ENCODE measurements at places on chromosomes 6 and 20. TPM values are rescaled to one million over a fixed set of nuclear protein-coding genes. Genes with fewer than 3 reads are reported as not detected.

The AGPAT4 gene
- total RNA-seq, result 27.9 TPM

The CAPN11 gene
- total RNA-seq, result not detected

The SIM1 gene
- not detected for total RNA-seq

DNA sequence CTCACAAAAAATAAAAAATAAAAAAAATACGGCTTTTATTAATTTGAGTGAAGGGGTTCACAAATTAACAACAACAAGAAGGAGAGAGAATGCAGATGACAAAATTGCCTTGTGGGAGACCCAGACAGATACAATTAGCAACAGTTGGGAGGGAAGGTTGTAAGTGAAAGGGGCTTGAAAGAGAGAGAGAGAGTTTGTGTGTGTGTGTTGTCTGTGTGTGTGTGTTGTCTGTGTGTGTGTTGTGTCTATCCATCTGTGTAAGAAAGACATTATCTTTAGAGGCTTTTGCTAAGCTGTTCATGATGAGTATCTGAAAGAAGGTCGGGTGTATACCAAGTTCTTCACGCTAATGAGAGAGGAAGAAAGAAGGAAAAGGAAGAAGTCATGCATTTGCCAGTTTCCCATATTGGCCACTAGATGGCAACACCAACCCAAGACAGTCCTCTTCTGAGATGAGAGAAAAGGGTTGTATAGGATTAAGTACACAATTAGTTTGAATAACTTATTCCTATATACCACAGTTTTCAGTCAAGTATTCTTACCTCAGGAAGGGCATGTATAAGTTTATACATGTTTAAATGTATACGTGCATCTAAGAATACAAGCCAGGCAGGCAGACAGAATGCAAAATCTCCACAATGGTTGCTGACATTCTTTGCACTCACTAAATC is 63.7 kb upstream of the CD2AP start:
- peaks cover 7% of the 10 kb centered on the region for H3K4me1 ChIP-seq
- peak; percentile 44 for DNase-seq

DNA sequence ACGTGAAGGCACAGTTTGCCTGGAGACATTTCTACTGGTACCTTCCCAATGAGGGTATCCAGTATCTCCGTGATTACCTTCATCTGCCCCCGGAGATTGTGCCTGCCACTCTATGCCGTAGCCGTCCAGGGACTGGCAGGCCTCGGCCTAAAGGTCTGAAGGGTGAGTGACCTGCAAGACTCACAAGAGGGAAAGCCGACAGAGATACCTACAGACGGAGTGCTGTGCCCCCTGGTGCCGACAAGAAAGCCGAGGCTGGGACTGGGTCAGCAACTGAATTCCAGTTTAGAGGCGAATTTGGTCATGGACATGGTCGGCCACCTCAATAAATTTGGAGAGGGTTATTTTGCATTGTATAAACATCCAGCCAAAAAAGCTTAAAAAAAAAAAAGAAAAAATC is 420.3 kb upstream of the FLRT3 start:
- no peaks in the 10 kb centered on the region for H3K36me3 ChIP-seq
- H3K4me1 ChIP-seq, result no peaks in the 10 kb centered on the region

GRCh38 chr6:125797886-125798444 is 7.2 kb downstream of the NCOA7 start:
- H3K4me3 ChIP-seq, result no peak overlapping the region
- no peak for DNase-seq
- H3K27ac ChIP-seq, result no peak overlapping the region
- H3K27me3 ChIP-seq, result no peaks in the 10 kb centered on the region
- no peaks in the 10 kb centered on the region for H3K36me3 ChIP-seq

GRCh38 chr6:134752445-134752844 is 197.5 kb downstream of the ALDH8A1 start:
- no peak for DNase-seq
- H3K4me1 ChIP-seq, result no peaks in the 10 kb centered on the region
- no peaks in the 10 kb centered on the region for H3K27me3 ChIP-seq
- H3K36me3 ChIP-seq, result no peaks in the 10 kb centered on the region
- no peak overlapping the region for H3K27ac ChIP-seq

DNA sequence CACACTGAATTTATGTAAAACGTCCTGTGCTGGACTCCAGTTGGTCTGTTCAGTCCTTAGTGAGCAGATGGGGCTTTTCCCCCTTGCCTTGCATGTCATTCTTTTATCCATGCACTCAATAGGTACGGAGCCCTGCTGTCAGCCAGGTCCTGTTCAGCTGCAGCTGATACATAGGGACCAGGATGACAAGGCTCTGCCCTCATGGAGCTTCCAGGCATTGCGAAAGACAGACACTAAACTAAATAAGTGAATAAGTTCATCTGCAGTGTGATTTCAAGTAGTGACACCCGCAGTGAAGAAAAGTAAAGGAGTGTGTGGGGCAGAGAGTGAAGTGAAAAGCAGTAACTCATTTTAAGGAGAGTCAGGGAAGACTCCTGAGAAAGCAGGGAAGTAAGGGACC is 324.2 kb downstream of the NRN1 start:
- no peak overlapping the region for H3K4me3 ChIP-seq
- no peaks in the 10 kb centered on the region for H3K27me3 ChIP-seq
- no peak overlapping the region for H3K27ac ChIP-seq
- H3K36me3 ChIP-seq, result no peaks in the 10 kb centered on the region
- no peak for DNase-seq
